Endothelial cell (in vitro differentiated cells): ENCODE measurements at places on chromosomes 4 and X.
A peak's percentile ranks its signal among the peaks of the same experiment; 100 is the strongest.

GRCh38 chr4:96295143-96295741, 455.3 kb downstream of the PDHA2 start:
- H3K4me3 ChIP-seq = no peak overlapping the region
- no peak for DNase-seq
- no peak overlapping the region for H3K27ac ChIP-seq
- H3K27me3 ChIP-seq = no peaks in the 10 kb centered on the region
- no peaks in the 10 kb centered on the region for H3K4me1 ChIP-seq
- H3K36me3 ChIP-seq = no peaks in the 10 kb centered on the region

- H3K27ac ChIP-seq = no peak overlapping the region
- no peak overlapping the region for H3K4me3 ChIP-seq
- DNase-seq = no peak
- peaks cover 2% of the 10 kb centered on the region for H3K27me3 ChIP-seq
- no peaks in the 10 kb centered on the region for H3K4me1 ChIP-seq
- no peaks in the 10 kb centered on the region for H3K36me3 ChIP-seq
Observed at GRCh38 chr4:10783351-10783750, 98.8 kb upstream of the CLNK start.

- no peak for DNase-seq
- no peak overlapping the region for H3K4me3 ChIP-seq
- H3K27me3 ChIP-seq = no peaks in the 10 kb centered on the region
- H3K27ac ChIP-seq = no peak overlapping the region
- H3K36me3 ChIP-seq = peaks cover 11% of the 10 kb centered on the region
Observed at GRCh38 chr4:5869966-5870619, 22.8 kb downstream of the CRMP1 start.

GRCh38 chr4:100417565-100417964, 100.3 kb downstream of the EMCN start:
- DNase-seq = no peak
- H3K4me3 ChIP-seq = no peak overlapping the region
- no peak overlapping the region for H3K27ac ChIP-seq
- H3K4me1 ChIP-seq = peaks cover 6% of the 10 kb centered on the region

GRCh38 chr4:14596904-14597303, 405.4 kb upstream of the CPEB2 start:
- H3K4me3 ChIP-seq = no peak overlapping the region
- H3K36me3 ChIP-seq = no peaks in the 10 kb centered on the region
- H3K27me3 ChIP-seq = no peaks in the 10 kb centered on the region
- no peaks in the 10 kb centered on the region for H3K4me1 ChIP-seq
- DNase-seq = no peak

- peaks cover 2% of the 10 kb centered on the region for H3K27me3 ChIP-seq
- H3K27ac ChIP-seq = no peak overlapping the region
- DNase-seq = no peak
- no peak overlapping the region for H3K4me3 ChIP-seq
- H3K4me1 ChIP-seq = no peaks in the 10 kb centered on the region
- no peaks in the 10 kb centered on the region for H3K36me3 ChIP-seq
Observed at GRCh38 chr4:19514276-19515070, 737.2 kb upstream of the SLIT2 start.

DNA sequence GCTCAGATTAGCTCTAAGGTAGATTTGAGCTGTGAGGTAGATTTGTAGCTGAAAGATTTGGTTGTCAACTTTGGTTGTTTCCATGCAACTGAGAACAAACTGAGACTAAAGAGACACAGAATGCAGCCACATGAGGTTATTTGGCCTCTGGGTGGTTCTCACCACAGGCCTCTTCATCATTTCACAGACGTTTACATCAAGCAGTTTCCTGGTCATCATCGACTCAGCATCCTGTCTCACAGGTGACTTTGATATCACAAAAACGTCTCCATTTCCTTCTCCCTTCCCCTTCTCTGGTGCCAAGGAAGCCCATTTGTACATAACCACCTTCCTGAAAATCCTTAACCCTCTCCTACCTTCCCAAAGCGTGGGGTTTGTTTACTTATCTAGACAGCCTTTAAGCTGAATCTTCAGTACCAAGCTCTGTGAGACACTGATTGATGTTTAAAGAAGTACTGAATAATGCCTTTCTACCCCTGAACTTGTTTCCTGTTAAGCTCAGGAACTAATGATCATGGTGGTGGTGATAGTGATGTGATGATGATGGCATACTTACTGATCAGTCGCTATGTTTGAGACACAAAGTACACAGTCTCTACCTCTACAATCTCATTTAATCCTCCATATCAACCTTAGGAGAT, 81.9 kb downstream of the FAM114A1 start:
- H3K27me3 ChIP-seq = peaks cover 2% of the 10 kb centered on the region
- DNase-seq = no peak
- H3K27ac ChIP-seq = peak overlapping the region; percentile 62
- peaks cover 28% of the 10 kb centered on the region for H3K4me1 ChIP-seq

DNA sequence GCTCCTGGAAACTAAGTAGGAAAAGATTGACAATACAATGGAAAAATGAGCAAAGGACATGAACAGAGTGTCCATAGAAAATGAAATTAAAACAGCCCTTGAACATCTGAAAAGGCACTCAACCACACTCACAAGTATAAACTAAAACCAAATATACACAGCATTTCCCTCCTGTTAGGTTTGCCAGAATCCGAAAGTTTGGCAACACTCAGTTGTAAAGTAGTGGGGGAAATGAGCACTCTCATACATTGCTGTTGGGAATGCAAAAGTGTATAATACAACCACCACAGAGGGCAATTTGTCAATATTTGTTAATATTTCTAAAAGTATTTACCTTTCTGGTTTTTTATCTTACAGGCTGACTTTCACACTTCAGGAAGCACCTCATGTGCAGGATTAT, 84.2 kb upstream of the TMEM164 start:
- H3K27me3 ChIP-seq = no peaks in the 10 kb centered on the region
- H3K4me1 ChIP-seq = no peaks in the 10 kb centered on the region
- no peak overlapping the region for H3K27ac ChIP-seq
- H3K36me3 ChIP-seq = no peaks in the 10 kb centered on the region
- no peak overlapping the region for H3K4me3 ChIP-seq

DNA sequence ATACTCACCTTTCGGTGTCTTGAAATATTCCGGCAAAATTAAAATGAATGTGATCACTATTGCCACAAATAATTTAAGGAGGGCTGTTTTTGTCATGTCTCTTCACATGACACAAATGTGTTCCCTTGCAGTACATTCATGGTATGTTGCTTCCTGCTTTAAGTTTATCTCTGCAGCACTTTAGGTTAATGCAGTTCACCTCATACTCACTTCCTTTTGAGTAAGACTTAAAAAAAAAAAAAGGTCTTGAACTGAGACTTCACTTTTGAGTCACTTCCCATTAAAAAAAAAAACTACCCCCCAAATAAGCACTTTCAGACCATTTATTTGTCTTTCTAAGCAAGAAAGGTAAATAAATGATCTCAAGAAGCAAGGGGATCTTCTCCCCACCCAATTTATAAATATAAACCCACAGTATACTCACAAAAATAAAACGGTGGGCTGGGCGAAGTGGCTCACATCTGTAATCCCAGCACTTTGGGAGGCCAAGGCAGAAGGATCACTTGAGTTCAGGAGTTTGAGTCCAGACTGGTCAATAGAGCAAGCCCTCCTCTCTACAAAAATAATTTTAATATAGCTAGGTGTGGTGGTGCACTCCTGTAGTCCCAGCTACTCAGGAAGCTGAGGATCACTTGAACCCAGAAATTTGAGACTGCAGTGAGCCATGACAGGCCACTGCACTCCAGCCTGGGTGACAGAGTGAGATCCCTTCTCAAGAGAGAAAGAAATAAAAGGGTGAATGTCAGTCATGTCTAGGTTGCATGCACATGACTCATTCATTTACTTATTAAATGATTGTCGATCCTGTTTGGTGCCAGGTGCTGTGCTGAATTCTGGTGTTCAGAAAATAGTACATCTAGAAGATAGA, at the start of gene TMEM156:
Gene TMEM156 (minus strand): TSS at position 192 of the 868 bp plus-strand sequence. CDS start 96 bp downstream, at position 96.
- no peak within 1 kb of the TSS for H3K4me3 ChIP-seq
- H3K36me3 ChIP-seq = no peaks in the 10 kb centered on the region
- no peak for DNase-seq

- H3K4me3 ChIP-seq = no peak overlapping the region
- DNase-seq = no peak
- peaks cover 1% of the 10 kb centered on the region for H3K27me3 ChIP-seq
- no peak overlapping the region for H3K27ac ChIP-seq
- peaks cover 4% of the 10 kb centered on the region for H3K4me1 ChIP-seq
Observed at GRCh38 chr4:182235021-182235795, 8.0 kb upstream of the TENM3 start.

DNA sequence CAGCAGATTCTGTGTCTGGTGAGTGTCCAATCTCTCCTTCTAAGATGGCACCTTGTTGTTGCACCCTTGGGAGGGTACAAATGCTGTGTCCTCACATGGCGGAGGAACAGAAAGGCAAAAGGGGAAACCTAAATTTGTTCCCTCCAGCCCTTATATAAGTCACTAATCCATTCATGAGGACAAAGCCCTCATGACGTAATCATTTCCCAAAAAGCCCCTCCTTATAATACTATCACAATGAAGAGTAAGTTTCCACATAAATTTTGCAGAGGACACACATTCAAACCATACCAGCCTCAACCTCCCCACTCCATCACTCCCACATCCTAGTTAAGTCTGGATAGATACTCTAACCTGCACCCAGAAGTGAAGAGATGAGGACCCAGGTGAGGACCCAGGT, 63.1 kb downstream of the USP38 start:
- peaks cover 10% of the 10 kb centered on the region for H3K4me1 ChIP-seq
- no peak overlapping the region for H3K27ac ChIP-seq
- no peak overlapping the region for H3K4me3 ChIP-seq
- H3K36me3 ChIP-seq = no peaks in the 10 kb centered on the region

GRCh38 chr4:33425936-33426335, 2705.8 kb downstream of the PCDH7 start:
- no peaks in the 10 kb centered on the region for H3K36me3 ChIP-seq
- no peak for DNase-seq
- H3K4me3 ChIP-seq = no peak overlapping the region
- peaks cover 10% of the 10 kb centered on the region for H3K4me1 ChIP-seq
- no peak overlapping the region for H3K27ac ChIP-seq
- H3K27me3 ChIP-seq = peaks cover 3% of the 10 kb centered on the region

DNA sequence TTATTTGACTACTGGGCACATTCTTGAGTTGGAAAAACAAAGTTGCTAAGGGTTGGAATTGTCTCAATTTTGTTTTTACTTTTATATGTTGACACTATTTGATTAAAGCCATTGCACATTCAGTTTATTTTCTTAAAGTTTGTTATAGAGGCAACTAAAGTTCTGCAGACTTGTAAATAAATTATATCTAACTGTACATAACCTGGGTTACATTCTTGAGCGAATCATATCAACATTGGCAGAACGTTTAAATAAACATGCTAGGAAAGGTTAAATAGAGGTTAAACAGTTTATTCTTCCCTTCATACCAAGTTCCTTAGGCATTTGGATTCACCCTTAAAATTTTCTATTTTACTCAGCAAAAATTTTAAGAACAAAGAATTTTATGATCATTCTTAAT, 74.5 kb downstream of the UCHL1 start:
- H3K4me1 ChIP-seq = peaks cover 32% of the 10 kb centered on the region
- no peaks in the 10 kb centered on the region for H3K36me3 ChIP-seq
- H3K27ac ChIP-seq = no peak overlapping the region
- DNase-seq = no peak

- peaks cover 2% of the 10 kb centered on the region for H3K27me3 ChIP-seq
- H3K27ac ChIP-seq = no peak overlapping the region
- no peak overlapping the region for H3K4me3 ChIP-seq
- peaks cover 4% of the 10 kb centered on the region for H3K36me3 ChIP-seq
- H3K4me1 ChIP-seq = peaks cover 5% of the 10 kb centered on the region
Observed at GRCh38 chr4:184680698-184681097, 31.2 kb downstream of the PRIMPOL start.

GRCh38 chr4:27360790-27361267, 500.2 kb downstream of the STIM2 start:
- peak overlapping the region; percentile 48 for H3K27ac ChIP-seq
- H3K27me3 ChIP-seq = peaks cover 1% of the 10 kb centered on the region
- DNase-seq = no peak

- H3K4me3 ChIP-seq = no peak overlapping the region
- peaks cover 2% of the 10 kb centered on the region for H3K27me3 ChIP-seq
- no peak overlapping the region for H3K27ac ChIP-seq
- no peaks in the 10 kb centered on the region for H3K36me3 ChIP-seq
- H3K4me1 ChIP-seq = no peaks in the 10 kb centered on the region
Observed at GRCh38 chr4:11415409-11416070, 13.2 kb downstream of the HS3ST1 start.

DNA sequence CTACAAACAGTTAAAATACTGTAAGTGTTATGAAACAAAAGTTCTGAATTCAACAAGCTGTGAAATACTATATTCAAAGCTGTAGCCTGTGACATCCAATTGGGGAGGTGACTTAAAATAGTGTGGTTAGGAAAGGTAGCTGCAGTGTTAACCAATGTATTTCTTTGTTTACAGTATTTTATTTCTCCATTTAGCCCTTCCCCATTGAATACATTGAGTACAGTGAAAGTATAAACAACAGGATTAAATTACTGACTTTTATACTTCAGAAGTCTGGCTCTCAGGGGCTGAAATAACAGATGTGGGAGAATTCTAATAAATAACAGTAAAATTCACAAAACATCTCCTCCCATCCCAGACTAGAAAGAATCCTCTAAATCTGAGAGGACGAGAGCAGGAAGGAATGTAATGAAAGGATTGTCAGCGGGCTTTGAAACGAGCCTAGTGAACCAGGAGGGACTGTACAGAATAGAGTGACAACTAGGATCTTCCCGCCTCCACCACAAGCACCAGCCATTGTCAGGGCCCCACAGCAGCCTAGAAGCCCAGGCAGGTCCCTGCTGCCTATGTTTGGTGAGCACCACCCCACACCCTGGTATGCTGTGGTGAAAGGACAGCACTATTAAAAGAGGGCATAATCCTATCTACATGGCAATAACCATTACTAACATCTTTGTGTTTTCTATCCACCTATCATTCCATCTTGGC, 73.7 kb downstream of the SPCS3 start:
- H3K27me3 ChIP-seq = no peaks in the 10 kb centered on the region
- no peaks in the 10 kb centered on the region for H3K36me3 ChIP-seq
- no peak for DNase-seq
- H3K27ac ChIP-seq = no peak overlapping the region
- H3K4me3 ChIP-seq = no peak overlapping the region

- no peak overlapping the region for H3K4me3 ChIP-seq
- no peak for DNase-seq
- no peaks in the 10 kb centered on the region for H3K27me3 ChIP-seq
Observed at GRCh38 chrX:133294126-133294525, 76.0 kb upstream of the TFDP3 start.

DNA sequence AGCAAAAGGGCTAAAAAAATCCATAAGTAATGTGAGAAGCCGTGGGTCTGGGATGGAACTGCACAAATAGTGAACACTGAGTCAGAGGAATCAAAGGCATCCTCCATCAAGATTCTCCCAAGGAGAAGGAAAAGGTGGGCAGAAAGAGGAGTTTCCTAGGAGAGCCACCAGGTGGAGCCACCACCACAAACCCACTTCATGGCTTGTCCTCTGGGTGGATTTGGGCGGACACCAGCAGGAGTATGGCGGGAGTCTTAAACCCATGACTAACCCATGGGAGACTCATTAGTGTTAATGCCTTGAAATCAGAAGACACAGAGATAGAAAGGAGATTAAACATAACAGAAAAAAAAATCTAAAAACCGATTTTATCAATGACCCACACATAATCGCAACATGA, 147.7 kb downstream of the SH3KBP1 start:
- peak; percentile 56 for DNase-seq
- H3K27me3 ChIP-seq = no peaks in the 10 kb centered on the region
- H3K27ac ChIP-seq = no peak overlapping the region
- peaks cover 12% of the 10 kb centered on the region for H3K36me3 ChIP-seq
- no peaks in the 10 kb centered on the region for H3K4me1 ChIP-seq
- H3K4me3 ChIP-seq = no peak overlapping the region

- DNase-seq = no peak
- peaks cover 8% of the 10 kb centered on the region for H3K4me1 ChIP-seq
- H3K4me3 ChIP-seq = no peak overlapping the region
Observed at GRCh38 chr4:78288327-78288726, 231.2 kb downstream of the FRAS1 start.
